ENCODE measurements at places on chromosomes 2 and 18. TPM values are rescaled to one million over a fixed set of nuclear protein-coding genes. Genes with fewer than 3 reads are reported as not detected.
A peak's percentile ranks its signal among the peaks of the same experiment; 100 is the strongest.

DNA sequence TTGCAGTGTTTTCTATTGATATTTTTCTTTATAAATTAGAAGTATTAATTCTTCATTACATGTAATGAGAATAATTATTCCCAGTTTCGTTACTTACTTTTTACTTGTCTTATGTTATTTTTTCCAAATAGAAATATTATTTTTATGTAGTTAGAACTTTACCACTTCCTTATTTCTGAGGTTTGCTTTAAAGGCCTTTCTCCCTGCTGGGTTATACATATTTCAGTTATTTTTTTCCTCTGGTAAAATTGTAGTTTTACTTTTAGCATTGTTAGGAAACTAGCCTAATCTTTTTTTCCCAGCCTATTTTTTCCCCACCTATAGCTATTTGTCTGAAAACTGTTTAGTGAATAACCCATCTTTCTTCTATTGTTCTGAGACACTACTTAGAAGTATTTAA lies 17.1 kb downstream of the RNF144A start:
- no peak for DNase-seq

- DNase-seq: no peak
These were observed 20.5 kb upstream of the ACAA2 start for GRCh38 chr18:49833814-49834213.

GRCh38 chr2:232203936-232204335 lies 174.6 kb upstream of the ALPP start:
- DNase-seq: no peak

DNA sequence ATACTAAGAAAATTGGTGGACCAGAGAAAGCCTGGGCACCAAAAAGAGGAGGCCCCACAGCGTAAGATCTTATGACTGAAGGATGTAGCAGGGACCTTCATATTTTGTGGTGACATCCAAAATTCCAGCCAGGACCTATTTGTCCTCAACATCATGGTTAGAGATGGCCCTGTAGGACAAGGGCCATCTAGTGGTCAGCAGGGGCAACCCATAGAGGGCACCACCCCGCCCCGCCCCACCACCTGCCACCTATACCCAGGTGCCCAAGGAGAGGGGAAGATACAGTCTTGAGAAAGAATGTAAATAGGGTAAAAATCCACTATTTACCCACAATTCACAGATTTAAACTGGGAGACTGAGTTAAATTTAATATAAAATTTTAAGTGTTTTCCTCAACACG lies 59.6 kb upstream of the TMEM163 start:
- DNase-seq: peak; percentile 19

DNA sequence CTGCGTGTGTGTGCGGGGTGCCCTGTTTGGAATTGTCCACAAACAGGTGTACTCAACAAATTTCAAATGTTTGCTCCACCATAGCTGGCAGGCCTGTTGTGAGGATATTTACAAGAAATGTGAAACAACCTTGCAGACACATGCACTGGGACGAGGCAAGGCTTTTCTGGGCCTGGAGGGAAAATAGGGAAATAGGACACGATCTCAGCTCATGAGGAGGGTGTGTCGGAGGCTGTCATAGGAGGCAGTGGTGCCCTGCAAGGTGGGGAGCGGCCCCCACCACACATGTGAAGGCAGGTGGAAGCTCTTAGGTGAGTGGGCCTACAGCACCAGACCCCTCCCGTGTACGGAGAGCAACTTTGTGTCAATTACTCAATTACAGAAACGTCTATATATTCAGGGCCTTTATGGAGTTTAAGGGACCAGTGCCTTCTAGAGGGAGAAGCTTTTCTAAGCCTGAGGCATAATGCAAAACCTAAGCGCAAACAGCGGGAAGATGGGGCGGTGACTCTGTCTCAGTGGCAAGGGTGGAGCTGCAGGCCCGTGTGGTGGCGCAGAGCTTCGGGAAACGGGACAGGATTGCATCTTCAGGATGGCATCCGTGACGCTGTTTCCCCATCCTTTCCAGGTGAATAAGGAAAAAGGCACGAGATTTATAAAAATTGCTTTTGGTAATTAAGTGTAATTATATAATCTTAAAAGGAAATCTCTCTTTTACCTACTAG lies 48.0 kb downstream of the RNF144A start:
- DNase-seq: no peak

- no peak for DNase-seq
These were observed 327.6 kb downstream of the NCKAP5 start for GRCh38 chr2:133240491-133241223.

DNA sequence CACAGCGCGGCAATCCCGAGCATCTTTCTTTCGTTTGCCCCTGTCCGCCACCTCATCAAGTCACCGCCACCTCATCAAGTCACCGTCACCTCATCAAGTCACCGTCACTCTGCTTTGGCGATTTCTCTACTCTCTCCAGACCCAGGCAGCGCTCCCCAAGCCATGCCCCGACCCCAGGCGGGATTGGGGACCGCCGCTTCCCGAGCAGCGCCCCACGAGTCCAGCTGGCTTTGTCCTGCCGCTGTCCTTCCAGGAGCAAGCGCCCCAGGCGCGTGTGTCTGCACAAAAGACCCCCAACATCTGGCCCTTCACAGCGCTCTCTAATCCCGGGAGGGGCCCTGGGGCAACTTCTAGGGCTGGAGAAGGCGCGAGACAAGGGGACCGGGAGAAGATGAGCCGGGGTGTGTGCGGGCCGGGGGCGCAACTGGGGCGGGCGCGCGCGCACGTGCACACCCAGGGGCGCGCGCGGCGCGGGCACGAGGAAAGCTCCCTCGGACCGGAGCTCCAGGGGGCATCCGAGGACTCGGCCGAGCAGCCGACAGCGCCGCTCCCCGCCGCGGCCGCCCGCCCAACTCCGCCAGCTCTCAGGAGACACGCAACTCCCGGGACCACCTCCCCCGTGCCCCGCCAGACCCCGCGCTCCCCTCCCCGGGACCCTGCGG lies 633 bp upstream of the RNF152 start:
- DNase-seq: no peak

GRCh38 chr18:50848061-50848551 lies 28.3 kb upstream of the MRO start:
- no peak for DNase-seq

- no peak for DNase-seq
These were observed 239.3 kb upstream of the CDH20 start for GRCh38 chr18:61093965-61094364.

- no peak for DNase-seq
These were observed 3.7 kb downstream of the ALS2 start for GRCh38 chr2:201777043-201777442.

DNA sequence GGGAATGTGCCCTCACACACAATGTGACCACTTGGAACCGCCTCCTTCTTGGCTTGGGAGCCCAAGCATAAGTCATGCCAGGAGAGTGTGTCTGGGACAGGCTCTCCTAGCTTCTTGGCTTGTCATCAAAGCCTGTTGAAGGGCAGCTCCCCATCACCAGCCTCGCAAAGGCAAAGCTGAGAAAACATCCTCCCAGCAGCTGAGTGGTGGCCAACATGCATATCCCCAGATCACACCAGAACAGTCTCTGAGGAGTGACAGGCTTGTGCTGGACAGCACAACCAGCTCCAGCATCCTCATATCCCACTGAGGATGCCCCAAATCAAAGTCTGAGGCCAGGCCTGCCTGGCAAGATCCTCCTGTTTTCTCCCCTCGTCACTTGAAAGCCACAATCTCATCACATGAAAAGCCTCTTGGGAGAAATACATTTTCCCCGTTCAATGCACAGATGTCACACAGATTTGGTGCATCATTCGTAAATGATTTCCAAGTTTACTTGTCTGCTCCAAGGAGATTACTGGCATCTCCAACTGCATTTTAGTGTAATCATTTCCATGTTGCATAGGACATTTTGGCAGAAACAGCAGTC lies 269.3 kb downstream of the TTC32 start:
- no peak for DNase-seq

GRCh38 chr2:91748902-91749301 lies 3057.4 kb downstream of the RPIA start:
- no peak for DNase-seq

DNA sequence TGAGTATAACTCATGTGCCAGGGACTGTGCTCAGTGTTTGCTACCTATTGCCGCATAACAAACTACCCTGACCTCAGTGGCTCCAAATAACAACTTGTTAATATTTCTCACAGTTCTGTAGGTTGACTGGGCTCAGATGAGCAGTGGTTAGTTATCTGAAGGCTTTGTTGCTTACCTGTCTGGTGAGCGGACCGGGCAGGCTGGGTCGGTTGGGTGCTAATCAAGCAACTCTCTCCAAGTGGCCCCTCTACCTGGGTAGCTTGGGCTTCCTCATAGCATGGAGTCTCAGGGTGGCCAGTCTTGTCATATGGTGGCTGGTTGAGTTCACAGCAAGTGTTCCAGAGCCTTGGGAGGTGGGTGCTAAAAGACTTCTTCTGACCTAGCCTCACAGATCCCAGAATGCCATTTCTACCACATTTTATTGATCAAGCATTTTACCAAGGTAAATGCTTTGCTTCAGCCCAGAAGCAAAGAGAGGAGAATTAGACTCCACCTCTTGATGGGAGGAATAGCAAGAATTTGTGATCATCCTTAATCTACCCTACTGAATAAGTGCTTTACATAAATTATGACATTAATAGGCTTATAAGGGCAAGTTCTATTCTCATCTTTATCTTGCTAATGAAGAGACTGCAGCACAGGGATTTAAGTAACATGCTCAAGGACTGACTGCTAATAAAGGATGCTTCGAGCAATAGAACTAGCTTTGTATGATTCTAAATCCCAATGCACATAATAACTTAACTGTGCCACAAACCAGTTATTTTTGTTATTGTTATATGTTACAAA lies 16.9 kb downstream of the RAB31 start:
- DNase-seq: no peak

DNA sequence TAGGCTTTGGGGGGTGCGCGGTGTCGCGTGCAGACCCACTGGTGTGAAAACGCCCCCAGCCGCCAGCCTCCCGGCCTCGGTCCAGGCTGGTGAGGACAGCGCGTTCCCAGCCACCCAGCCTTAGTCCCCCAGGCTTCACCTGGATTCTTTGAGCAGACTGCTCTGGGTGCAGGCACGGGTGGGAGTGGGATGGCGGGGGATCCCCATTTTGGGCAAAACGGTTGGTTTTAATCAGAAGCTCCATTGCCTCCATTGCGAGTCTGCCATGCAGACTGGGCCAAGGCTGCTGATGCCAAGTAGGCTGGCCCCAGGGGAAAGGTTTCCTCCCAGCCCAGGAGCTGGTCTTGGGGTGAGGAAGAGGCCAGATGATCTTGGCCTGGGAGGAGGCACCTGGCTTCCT lies 445 bp downstream of the MLPH start:
- peak; percentile 54 for DNase-seq

GRCh38 chr2:19350678-19351401 lies 7.6 kb downstream of the OSR1 start:
- no peak for DNase-seq

- DNase-seq: peak; percentile 91
These were observed 1.5 kb upstream of the IRS1 start for GRCh38 chr2:226800941-226801784.

DNA sequence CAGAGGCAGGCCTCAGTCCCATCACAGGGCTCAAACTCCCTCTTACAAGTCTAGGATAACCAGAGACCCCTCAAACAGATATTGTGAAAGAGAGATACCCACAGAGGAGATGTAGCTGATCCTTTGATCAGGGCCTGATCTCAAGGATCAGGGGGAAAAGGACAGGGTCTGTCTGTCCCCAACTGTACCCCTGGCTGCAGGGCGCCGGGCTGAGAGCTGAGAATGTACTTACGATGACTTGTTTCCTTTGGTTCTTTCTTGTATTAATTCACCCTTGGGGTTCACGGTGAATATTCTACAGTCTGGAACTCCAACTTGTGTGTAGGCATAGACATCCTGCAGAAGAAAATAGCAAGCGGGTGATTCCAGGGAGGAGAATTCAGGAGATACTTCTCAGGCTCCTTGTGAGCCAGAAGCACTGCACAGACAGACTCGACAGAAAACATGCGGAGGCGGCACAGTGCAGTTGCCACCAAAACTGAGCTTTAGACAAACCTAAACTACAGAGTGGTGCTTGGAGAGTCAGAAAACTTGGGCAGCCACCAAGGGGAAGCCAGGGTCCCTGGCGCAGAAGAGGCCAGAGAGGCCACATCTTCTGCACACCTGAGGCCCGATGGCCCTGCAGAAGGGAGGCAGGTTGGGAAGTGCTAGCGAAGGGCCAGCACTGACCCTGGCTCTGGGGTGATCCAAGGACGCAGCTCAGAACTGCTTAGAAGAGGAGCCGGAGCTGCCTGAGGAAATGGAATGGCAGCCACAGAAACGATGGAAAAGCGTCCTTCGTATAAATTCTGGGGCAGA lies 73.9 kb downstream of the EMILIN2 start:
- DNase-seq: no peak

- no peak for DNase-seq
These were observed 2.8 kb downstream of the PECR start for GRCh38 chr2:216078776-216079175.

- peak; percentile 20 for DNase-seq
These were observed 34.7 kb upstream of the MARCHF7 start for GRCh38 chr2:159677654-159678053.

DNA sequence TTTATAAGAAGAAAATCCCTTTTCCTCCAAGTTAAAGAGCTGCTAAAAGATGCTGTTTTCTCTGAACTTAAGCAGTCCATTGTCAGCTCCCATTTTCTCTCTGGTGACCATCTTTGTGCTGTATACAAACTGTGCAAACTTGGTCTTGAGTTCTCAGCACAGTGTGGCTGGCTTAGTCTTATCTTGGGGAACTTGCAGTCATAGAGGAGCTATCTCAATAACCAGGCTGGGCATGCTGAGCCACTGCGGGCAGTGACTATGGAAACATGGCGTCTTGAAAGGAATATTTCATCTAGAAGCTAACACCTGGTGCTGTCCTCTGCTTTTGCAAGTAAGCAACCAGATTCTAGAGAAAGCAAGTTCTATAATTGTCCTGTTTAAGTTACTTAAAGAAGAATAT lies 1334.4 kb upstream of the CELF4 start:
- no peak for DNase-seq

Gene STRN
- 4.3 TPM for total RNA-seq

Gene RAD51AP2
- not detected for total RNA-seq

Gene CD226
- not detected for total RNA-seq

Gene CFC1
- total RNA-seq: not detected

Gene TBR1
- total RNA-seq: not detected

Gene ITPRIPL1
- not detected for total RNA-seq

Gene LYPD1
- total RNA-seq: not detected

Gene LRATD1
- 0.69 TPM for total RNA-seq

Gene TMEM169
- 0.08 TPM for total RNA-seq

Gene SELENOI
- 32.9 TPM for total RNA-seq

Gene IRS1
- 54.0 TPM for total RNA-seq

Gene SLC4A3
- 0.36 TPM for total RNA-seq

Gene ANKRD30BL
- total RNA-seq: not detected

Gene TWIST2
- not detected for total RNA-seq

Gene EFHD1
- not detected for total RNA-seq

Gene MARCHF4
- total RNA-seq: not detected

Gene FEV
- total RNA-seq: not detected

Gene ANKAR
- 0.94 TPM for total RNA-seq

Gene CTAGE1
- not detected for total RNA-seq

Gene DTNA
- not detected for total RNA-seq

Gene PAX8
- 3.4 TPM for total RNA-seq

Gene PPM1G
- total RNA-seq: 148 TPM

Gene DPYSL5
- total RNA-seq: not detected

Gene LRP2
- total RNA-seq: not detected

Gene YWHAQ
- total RNA-seq: 342 TPM

Gene SERPINB13
- not detected for total RNA-seq
